ENCODE measurements at places on chromosomes 1 and 21.

- DNase-seq: no peak
These were observed 40.3 kb downstream of the IER5 start for GRCh38 chr1:181128592-181129497.

GRCh38 chr1:103461161-103462105, 64.1 kb upstream of the RNPC3 start:
- DNase-seq: peak; percentile 14

DNA sequence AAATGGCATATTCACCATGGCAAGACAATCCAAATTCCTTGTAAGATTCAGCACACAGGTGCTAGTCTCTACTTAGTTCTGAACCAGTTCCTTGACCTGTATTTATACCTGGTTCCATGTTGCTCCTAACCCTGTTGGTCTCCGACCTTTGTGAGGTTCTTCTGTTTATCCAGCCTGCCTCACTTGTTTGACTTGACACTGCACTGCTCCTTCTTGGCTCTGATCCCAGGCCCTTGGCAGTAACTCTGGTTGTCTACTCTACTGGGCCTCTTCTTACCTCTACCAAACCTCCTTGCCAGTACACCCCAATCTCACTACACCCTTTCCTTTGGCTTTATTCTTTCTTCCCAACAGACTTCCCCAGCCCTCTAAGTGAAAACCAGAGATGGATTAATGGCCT, 419.4 kb upstream of the USP24 start:
- DNase-seq: no peak

DNA sequence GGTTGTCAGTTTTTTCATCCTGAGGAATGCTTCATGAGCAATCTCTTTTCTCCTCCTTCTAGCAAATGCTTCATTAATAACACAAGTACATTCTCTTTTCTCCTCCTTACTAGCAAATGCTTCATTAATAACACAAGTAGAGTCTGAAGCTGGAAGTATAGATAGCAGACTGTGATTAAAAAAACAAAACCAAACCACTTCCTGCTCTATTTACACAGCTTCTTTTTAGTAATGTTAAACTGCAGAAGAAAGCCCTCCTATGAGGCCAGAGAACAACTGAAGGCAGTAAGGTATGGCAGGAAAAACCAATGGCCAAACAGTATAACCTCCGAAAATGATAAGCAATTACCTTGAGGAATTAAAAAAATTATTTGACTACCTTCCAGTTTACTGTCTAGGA, 90.1 kb downstream of the ZSWIM5 start:
- DNase-seq: peak; percentile 67

GRCh38 chr1:10779841-10780240, 16.6 kb downstream of the CASZ1 start:
- no peak for DNase-seq

- DNase-seq: no peak
These were observed 113.3 kb downstream of the TNR start for GRCh38 chr1:175630076-175630475.

GRCh38 chr1:103087256-103087655, 21.1 kb downstream of the COL11A1 start:
- DNase-seq: no peak
